Activated CD8-positive, alpha-beta T cell treated with anti-CD3 and anti-CD28 coated beads, Interleukin-2, amount 10 ng/mL, durations not matched to agents 7 days and 5 days (primary cell): ENCODE measurements at places on chromosomes 16 and 17. TPM values are rescaled to one million over a fixed set of nuclear protein-coding genes. Genes with fewer than 3 reads are reported as not detected.

Gene TBC1D3C
- not detected for total RNA-seq

DNA sequence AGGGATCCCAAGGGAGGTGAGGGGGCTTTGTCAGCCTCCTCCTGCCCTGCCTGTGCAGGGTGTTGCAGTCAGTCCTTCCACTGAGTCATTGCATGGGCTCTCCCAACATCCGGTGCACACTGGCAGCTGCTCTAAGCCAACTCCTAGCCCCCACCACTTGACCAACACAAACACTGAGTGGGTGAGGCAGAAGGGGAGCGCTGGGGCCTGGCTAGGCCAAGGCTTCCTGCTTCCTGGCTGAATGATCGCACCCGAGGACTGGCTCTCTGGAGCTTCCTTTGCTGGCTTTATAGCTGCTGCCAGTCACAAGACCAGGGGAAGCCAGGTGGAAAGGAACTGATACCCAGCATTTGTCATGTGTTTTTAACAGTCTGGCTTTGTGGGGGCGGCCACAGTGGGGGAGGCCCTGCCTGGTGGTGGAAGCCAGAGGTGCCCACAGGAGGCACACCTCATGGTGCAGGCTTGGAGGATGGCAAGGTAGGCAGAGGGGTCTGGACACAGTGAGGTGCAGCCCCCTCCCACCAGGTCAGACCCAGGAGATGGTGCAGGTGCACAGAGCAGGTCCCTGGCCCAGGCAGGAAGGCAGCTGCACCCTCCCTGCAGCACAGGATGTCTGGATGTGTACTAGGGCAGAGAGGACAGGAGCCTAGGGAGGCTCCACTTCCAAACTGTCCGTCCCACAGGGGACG, 6.8 kb downstream of the MPG start:
- H3K27ac ChIP-seq, result peak overlapping the region; percentile 89
- H3K4me1 ChIP-seq, result peaks cover 35% of the 10 kb centered on the region
- peaks cover 39% of the 10 kb centered on the region for H3K36me3 ChIP-seq
- no peaks in the 10 kb centered on the region for H3K27me3 ChIP-seq
- H3K4me3 ChIP-seq, result peak overlapping the region; percentile 37
- peak; percentile 79 for DNase-seq

GRCh38 chr16:52912565-52913173, 140.0 kb downstream of the CHD9NB start:
- peak; percentile 50 for DNase-seq
- no peaks in the 10 kb centered on the region for H3K36me3 ChIP-seq
- no peak overlapping the region for H3K27ac ChIP-seq
- no peaks in the 10 kb centered on the region for H3K27me3 ChIP-seq

GRCh38 chr17:18038149-18038850, 668 bp downstream of the ATPAF2 start:
- H3K36me3 ChIP-seq, result peaks cover 6% of the 10 kb centered on the region
- H3K27me3 ChIP-seq, result no peaks in the 10 kb centered on the region
- H3K4me1 ChIP-seq, result peaks cover 45% of the 10 kb centered on the region
- H3K4me3 ChIP-seq, result peak overlapping the region; percentile 88
- H3K27ac ChIP-seq, result peak overlapping the region; percentile 89

Gene KRTAP2-3
- not detected for total RNA-seq

GRCh38 chr16:23826528-23827045, 9.2 kb upstream of the PRKCB start:
- peak; percentile 51 for DNase-seq
- peaks cover 3% of the 10 kb centered on the region for H3K27me3 ChIP-seq
- peak overlapping the region; percentile 51 for H3K4me3 ChIP-seq
- H3K4me1 ChIP-seq, result peaks cover 30% of the 10 kb centered on the region
- peaks cover 14% of the 10 kb centered on the region for H3K36me3 ChIP-seq

Gene OR1F1
- total RNA-seq, result not detected

- peaks cover 2% of the 10 kb centered on the region for H3K27me3 ChIP-seq
- peak overlapping the region; percentile 91 for H3K27ac ChIP-seq
- peak; percentile 39 for DNase-seq
- peak overlapping the region; percentile 95 for H3K4me3 ChIP-seq
Observed at GRCh38 chr17:30600830-30601494, 123.8 kb downstream of the GOSR1 start.

DNA sequence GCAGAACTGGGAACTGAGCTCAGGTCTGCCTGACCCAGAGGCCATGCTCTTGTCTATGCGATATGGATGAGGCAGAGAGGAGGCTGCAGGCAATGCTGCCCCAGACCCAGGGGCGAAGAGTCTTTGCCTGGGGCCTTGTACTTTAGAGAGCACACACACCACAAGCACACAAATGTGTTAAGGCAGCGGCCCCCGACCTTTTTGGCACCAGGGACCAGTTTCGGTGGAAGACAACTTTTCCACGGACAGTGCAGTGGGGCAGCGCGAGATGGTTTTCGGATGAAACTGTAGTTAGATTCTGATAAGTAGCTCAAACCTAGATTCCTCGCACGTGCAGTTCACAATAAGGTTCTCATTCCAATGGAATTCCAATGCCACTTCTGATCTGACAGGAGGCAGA, 6.7 kb downstream of the MT4 start:
- no peak overlapping the region for H3K27ac ChIP-seq
- peaks cover 15% of the 10 kb centered on the region for H3K27me3 ChIP-seq
